Breast epithelium (tissue), 4 donors: ENCODE measurements at places on chromosomes 2 and 18. TPM values are rescaled to one million over a fixed set of nuclear protein-coding genes. Genes with fewer than 3 reads are reported as not detected.
A peak's percentile ranks its signal among the peaks of the same experiment; 100 is the strongest.

DNA sequence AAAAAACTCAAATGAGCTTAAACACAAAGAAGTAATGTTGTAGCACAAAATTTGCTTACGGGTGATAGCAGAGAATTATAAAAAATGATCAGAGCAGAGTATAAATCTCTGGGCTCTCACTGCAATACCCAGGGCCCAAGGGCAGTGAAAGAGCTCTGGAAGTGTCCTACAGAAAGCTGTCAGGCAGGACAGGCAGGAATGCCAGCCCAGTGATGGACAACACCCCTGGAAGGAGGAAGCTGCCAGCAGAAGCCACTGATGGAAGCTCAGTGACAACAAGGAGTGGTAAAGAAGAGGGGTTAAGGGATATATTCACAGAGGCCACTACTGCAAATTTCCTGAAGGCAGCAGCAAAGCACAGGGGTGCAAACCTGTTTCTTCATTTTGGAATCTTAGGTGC lies 214.9 kb downstream of the L3MBTL4 start:
- no peaks in the 10 kb centered on the region for H3K36me3 ChIP-seq
- DNase-seq: no peak
- H3K27ac ChIP-seq: no peak overlapping the region
- H3K4me1 ChIP-seq: no peaks in the 10 kb centered on the region
- H3K4me3 ChIP-seq: no peak overlapping the region

DNA sequence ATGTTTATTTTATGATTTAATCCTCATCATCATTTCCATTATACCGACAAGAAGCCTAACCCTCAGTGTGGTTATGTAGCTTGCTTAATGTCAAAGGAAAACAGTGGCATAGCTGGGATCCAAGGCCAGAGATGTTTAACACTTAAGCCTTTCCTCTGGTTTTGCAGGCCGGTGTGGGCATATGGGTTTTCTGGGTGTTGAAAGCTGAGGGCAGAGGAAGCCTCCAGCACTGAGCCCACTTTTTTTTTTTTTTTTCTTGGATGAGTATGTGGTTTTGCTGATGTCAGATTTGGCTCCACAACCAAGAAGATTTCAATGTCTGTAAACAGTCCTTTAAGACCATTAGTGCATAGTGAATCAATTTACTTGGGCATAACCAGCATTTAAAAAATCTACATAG lies 41.3 kb downstream of the LHCGR start:
- no peak overlapping the region for H3K27ac ChIP-seq
- DNase-seq: no peak
- no peaks in the 10 kb centered on the region for H3K36me3 ChIP-seq

DNA sequence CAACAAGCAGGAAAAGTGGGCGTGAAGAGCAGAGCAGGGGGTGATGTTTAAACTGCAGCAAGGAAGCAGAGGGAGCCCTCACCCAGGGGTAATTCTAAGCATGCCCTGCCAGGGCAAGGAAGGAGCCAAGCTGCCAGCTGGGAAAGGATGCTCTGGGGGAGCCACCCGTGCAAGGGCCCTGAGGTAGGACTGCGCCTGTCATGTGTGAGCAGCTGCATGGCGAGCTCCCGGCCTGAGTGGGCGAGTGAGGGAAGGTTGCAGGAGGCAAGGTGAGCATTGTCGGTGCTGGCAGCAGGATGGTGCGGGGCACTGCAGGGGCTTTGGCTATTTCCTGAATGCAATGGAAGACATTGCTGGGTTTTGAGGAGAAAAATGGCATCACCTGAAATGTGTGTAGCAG lies 107.2 kb downstream of the COPS8 start:
- no peak for DNase-seq
- no peak overlapping the region for H3K27ac ChIP-seq
- no peaks in the 10 kb centered on the region for H3K36me3 ChIP-seq
- no peaks in the 10 kb centered on the region for H3K4me1 ChIP-seq
- no peak overlapping the region for H3K4me3 ChIP-seq

GRCh38 chr2:74441690-74442482 lies at the start of gene RTKN:
Gene RTKN (minus strand): TSS chr2:74441937. CDS start chr2:74441816, 121 bp downstream.
- peak within 1 kb of the TSS; percentile 97 for H3K27ac ChIP-seq
- H3K4me3 ChIP-seq: peak within 1 kb of the TSS; percentile 47
- no peaks in the 10 kb centered on the region for H3K36me3 ChIP-seq
- peak; percentile 79 for DNase-seq

- no peak overlapping the region for H3K27ac ChIP-seq
- no peak for DNase-seq
- H3K4me1 ChIP-seq: no peaks in the 10 kb centered on the region
- H3K4me3 ChIP-seq: no peak overlapping the region
These were observed 231.9 kb upstream of the SIX2 start for GRCh38 chr2:45241061-45241561.

DNA sequence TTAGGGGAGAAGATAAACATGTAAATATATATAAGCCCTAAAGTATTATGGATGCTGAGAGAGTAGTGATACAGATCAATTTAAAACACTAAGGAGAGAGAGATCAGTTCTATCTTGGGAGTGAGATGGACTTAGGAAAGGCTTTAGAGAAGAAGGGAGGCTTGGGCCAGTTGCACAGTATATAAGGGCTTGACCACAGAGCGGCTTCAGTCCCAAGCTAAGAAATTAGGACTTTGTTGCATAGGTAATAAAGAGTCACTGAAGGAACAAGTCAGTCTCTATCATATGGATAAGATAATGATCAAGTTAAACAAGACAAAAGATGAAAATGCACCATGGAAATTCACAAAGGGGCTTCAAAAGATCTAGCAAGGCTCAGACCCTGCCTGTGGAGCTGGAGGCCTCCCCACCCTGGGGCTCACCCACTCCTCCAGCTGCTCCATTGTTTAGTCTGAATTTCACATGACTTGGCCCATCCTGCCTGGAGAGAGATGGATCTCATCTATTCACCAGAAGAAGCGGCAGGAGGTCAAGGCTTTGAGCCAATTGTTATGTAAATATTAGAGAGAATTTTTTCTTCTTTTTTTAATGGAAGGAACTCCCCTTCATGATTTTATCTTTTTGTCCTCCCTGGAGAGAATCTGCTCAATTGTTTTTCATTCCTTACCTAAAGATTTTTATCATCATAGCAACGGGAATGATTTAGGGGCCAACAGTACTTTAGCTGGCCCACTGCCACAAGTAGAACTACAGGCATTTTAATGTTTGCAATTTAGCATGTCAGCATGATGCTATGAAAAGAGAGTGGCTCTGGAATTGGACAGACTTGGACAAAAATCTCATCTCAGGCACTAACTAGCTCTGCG lies 44.0 kb downstream of the GYPC start:
- DNase-seq: no peak
- H3K36me3 ChIP-seq: no peaks in the 10 kb centered on the region

The LAMA3 gene
- 127 TPM for total RNA-seq
